ENCODE measurements at places on chromosomes 4 and X.

DNA sequence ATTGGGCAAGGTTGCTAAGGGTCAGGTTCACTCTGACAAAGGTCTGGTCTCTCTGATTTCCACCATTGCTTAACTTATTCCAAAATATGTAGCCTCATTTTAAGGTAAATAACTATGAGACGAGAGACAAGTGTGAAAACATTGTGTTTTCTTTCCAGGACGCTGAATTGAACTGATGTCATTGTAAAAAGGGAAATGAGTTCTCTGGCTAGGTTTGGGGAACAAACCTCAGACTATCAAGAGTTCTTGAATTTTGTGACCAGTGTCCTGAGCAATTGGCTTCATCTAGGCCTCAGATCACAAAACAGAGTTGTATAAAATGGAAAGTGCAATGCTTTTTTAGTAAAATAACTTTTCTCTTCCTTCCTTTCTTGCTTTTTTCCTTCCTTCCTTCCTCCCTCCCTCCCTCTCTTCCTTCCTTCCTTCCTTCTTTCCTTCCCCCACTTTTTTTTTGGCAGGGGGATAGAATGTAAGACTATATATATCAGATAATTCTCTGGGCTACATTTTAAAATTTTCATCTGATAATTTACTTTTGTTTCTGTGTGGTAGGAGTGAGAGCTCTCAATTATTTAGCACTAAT is 30.8 kb upstream of the CXCL8 start:
- no peak for DNase-seq

- DNase-seq = no peak
Observed at GRCh38 chr4:26140150-26140898, 180.5 kb upstream of the RBPJ start.

DNA sequence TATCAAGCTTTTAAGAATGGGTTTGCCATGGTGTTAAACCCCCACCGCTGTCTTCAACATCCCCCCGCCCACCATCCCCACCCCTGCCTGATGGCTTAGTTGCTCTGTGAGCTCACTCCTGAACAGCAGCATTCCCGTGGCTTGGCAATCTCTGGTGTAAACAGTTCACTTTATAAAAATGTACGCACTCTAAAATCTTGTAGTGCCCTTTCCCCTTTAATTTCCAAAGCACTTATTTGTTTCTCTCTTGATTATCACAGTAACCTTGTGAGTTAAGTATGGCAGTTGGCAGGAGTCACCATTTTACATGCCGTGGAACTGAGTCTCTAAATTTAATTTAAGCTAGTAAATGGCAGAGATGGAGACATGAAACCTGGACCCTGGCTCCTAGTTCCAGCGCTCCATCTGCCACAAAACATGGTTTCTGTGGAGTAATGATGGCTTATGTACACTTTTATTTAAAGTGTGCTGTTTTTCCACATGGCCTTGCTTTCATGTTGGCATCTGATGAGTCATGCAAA is 123.1 kb downstream of the AFF1 start:
- DNase-seq = no peak

DNA sequence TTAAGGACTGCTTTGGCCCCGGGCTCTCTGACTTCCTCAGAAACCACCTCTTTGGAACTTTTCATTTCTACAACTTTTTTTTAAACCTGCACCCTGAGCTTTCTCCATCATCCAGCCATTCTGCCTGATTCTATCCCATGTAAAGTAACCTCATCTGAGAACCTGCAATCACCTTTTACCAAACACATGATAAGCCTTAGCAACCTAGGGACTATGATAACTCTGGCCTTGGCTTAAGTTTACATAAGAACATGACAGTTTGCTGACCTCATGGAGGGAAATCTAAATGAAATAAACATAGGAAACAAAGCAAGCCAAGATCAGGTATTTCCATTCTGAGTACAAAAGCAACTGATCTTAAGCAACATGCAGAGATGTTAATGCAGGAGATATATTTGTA is 15.7 kb upstream of the TMEM150C start:
- DNase-seq = no peak

DNA sequence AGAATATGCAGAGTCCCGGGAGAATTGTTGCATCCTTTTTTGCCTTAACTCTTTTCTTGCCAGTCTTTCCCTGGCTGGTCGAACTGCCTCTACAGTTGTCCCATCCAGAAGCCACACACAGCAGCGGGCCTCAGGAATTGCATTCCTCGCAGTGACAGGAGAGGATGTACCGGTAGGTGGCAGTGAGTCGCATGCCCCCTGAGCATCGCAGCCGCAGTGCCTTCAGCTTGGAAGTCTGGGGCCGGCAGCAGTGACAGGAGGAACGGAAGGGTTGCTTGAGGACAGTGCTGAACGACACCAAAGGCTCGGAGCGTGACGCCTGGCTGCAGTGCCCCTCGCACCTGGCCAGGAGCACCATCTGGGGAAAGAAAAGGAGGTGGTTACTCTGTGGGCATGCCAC is 23.5 kb downstream of the NDP start:
- DNase-seq = no peak

All from stimulated activated CD8-positive, alpha-beta memory T cell treated with anti-CD3 and anti-CD28 coated beads, Interleukin-2, amount 100 ng/mL, for 1 hour (primary cell).